ENCODE measurements at places on chromosomes 3 and 15.

- peak; percentile 90 for DNase-seq
Measured at GRCh38 chr3:196650740-196651311, 11.3 kb downstream of the NRROS start.

DNA sequence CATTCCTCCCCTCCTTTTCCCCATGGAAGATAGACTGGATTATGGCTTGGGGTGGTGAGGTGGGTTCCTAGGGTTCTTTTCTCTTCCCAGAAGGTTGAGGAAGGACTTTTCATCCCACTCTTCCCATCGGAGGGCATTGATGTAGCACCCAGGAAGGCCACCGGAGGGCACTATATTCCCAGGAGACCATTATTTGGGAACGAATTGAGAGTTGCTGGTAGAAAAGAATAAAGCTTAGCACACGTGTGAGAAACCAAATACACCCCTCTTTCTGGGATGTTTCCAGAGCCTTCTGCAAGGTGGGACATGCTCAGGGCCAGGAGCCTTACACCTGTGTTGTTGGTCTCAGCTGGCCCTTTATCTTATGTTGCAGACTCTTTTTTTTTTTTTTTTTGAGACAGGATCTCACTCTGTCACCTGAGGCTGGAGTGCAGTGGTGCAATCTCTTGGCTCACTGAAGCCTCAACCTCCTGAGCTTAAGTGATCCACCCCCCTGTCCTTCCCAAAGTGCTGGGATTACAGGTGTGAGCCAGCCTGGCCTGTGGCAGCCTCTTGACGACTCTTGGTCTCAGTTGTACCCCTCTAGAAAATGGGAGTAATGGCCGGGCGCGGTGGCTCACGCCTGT, 6.3 kb upstream of the CDC25A start:
- DNase-seq, result peak; percentile 34

DNA sequence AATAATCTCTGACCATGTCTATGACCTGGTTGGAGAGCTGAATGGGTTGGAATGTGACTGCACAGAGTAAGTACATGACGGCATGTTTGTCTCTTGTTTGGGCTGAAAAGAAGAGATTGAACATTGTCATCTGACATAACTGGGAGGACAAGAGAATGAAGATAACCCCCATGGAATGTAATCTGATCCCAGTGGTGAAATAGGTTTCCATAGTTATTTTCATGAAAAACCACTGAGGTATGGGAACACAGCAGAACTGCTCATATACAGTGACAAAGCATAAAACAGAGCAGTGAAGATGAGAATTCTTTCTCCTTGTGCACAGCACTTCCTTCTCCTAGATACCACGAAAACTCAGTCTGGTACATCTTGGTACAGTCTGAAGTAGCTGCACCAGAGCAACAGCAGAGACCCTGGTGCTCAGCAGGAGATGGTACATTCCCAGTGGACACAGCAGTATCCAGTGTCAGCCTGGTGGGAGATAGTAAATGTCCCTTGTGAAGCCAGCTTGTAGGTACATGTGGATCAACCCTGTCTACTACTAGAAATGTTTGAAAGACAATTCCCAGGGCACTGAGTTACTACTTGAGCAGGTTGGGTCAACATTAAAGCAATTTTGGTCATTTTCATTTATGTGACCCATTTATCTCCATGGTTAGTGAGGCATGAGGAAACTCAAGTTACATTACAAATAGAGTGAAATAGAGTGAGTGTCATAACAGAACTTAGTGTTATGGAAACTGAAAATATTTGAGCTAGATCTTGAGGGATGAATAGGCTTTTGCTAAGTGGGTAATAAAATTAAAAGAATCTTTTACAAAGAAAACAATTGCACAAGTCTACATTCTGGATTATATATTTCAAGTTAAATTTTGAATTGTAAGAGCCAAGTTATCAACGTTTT, 178.3 kb downstream of the SUCNR1 start:
- DNase-seq, result no peak

- no peak for DNase-seq
Measured at GRCh38 chr3:101150504-101150903, 157.3 kb upstream of the ABI3BP start.

All from H4 (cell line).